ENCODE measurements at places on chromosomes 2 and 18.

GRCh38 chr18:52541056-52541455, 201.1 kb downstream of the DCC start:
- no peak for DNase-seq

- DNase-seq = no peak
Observed at GRCh38 chr2:127762441-127762840, 48.5 kb downstream of the WDR33 start.

GRCh38 chr2:157508676-157509075, 64.8 kb upstream of the CYTIP start:
- DNase-seq = no peak

DNA sequence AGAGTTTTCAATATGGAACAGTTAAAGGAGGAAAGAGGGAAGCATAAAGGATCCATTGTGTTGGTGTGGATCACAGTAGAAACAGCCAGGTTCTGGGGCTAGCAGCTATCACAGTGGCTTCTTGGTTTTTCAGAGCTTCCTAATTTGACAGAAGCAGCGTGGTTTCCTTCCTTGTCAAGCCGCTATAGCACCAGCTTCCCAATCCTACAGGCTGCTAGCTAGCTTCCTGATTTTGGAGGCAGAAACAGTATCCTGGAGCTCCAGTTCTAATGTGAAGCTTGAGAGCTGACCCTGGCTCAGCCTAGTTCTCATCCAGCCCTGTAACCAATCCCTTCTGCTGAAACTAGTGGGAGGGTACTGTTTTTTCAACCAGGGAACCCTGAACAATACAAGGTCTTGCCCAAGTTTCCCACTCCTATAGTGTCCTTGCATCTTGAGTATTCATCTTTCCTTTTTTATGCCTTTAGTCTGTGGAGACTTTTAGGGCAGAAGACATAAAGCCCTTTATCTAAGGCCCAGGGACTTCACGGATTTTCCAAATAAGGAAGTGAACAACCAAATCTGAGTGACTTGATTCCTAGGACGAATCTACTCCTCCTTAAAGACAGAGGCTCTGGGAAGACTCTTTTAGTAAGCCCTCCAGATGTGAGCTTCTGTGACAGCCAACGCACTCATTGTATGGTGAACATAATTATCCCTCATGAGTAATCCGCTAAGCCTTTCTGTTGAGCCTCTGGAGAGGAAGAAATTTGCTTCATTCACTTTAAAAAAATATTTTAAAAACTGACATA, 33.8 kb downstream of the CCDC93 start:
- no peak for DNase-seq

DNA sequence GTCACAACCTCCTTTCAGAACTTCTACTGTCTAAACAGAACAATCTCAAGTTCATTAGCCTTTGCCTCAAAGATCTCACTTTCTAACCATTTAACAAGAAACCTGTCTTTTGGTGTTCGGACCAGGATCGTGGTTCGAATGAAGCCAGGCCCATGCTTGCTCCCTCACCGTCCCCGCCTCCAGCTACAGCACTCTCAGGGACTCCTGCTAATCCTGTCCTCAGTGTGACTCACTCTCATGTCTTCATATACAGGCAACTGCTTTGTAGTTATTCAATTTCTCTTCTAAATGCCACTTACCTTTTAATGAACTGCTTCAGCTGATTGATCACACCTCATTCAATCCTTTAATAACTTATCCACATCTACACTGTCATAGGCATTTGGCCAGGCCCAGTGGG, 15.8 kb downstream of the SERTAD2 start:
- DNase-seq = no peak

- no peak for DNase-seq
Observed at GRCh38 chr2:19214682-19215391, 143.6 kb downstream of the OSR1 start.
